NB4 (cell line): ENCODE measurements at places on chromosomes 4 and X.
A peak's percentile ranks its signal among the peaks of the same experiment; 100 is the strongest.

GRCh38 chrX:42803320-42803719, 25.4 kb upstream of the PPP1R2C start:
- DNase-seq: no peak

- DNase-seq: peak; percentile 32
Measured at GRCh38 chr4:53644607-53645006, 53.3 kb upstream of the LNX1 start.

GRCh38 chr4:152708796-152709195, 29.0 kb upstream of the TMEM154 start:
- DNase-seq: no peak

- DNase-seq: no peak
Measured at GRCh38 chrX:138886769-138887168, 175.3 kb upstream of the FGF13 start.

- no peak for DNase-seq
Measured at GRCh38 chr4:122700178-122700725, 32.3 kb upstream of the BBS12 start.

- no peak for DNase-seq
Measured at GRCh38 chr4:123259676-123260646, 136.6 kb upstream of the SPRY1 start.

GRCh38 chrX:38845426-38845825, 44.2 kb downstream of the MID1IP1 start:
- no peak for DNase-seq

DNA sequence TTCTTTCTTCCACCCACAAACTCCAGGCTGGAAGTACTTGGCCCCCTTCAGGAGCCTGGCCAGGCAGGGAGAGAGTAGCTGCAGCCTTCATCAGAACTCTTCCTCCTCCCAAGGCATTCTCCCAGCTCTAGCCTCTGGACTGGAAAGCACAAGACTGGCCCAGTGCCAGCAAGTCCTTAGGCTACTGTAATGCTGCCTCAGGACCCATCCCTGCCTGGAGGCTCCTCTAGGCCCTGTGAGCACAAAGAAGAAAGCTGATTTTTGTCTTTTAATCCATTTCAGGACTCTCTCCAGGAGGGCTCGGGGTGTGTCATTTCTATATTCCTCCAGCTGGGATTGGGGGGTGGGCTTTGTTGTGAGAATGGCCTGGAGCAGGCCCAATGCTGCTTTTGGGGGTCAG, 10.8 kb downstream of the AWAT2 start:
- no peak for DNase-seq

- no peak for DNase-seq
Measured at GRCh38 chr4:40966091-40966490, 216.3 kb downstream of the NSUN7 start.

GRCh38 chr4:74376888-74377483, 12.0 kb downstream of the EREG start:
- DNase-seq: peak; percentile 46

DNA sequence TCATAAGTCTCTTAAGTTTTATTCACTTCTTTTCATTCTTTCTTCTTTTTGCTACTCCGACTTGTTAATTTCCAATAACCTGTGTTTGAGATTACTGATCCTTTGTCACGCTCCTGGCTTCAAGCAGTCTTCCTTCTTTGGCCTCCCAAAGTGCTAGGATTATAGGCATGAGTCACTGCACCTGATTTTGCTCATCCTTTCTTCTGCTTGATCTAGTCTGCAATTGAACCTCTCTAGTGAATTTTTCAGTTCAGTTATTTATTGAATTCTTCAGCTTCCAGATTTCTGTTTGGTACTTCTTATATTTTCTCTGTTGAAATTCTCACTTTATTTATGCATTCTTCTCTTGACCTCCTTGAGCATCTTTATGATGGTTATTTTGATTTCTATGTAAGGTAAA, 38.6 kb upstream of the SYTL5 start:
- DNase-seq: no peak

DNA sequence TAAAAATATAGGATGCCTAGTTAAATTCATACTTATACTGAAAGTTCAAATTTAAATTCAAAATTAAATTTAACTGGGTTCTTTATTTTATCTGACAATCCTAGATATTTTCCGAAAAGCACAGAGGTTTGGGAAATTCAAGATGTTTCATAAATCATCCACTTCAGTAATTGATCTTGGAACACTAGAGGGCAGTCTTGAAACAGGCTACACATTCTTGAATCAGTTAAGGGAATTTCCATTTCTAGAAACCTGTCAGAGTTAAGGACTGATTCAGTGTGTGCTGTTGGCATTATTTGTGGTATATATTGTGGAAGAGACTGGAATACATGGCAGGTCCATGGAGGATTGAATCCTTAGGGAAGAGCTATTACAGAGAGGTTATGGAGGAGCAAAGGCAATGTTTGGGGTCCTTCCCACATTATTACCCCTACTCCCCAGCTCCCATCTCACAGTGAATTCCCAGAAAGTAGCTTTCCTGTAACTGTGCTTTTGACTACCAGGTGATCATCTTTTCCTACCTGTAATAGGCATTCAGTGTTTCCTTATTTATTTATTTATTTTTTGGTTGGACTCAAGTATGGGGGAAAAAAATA, 92.9 kb downstream of the EGF start:
- DNase-seq: peak; percentile 63

- DNase-seq: no peak
Measured at GRCh38 chr4:53671757-53672156, 80.5 kb upstream of the LNX1 start.

- no peak for DNase-seq
Measured at GRCh38 chr4:173536808-173537429, 6.9 kb upstream of the HAND2 start.

DNA sequence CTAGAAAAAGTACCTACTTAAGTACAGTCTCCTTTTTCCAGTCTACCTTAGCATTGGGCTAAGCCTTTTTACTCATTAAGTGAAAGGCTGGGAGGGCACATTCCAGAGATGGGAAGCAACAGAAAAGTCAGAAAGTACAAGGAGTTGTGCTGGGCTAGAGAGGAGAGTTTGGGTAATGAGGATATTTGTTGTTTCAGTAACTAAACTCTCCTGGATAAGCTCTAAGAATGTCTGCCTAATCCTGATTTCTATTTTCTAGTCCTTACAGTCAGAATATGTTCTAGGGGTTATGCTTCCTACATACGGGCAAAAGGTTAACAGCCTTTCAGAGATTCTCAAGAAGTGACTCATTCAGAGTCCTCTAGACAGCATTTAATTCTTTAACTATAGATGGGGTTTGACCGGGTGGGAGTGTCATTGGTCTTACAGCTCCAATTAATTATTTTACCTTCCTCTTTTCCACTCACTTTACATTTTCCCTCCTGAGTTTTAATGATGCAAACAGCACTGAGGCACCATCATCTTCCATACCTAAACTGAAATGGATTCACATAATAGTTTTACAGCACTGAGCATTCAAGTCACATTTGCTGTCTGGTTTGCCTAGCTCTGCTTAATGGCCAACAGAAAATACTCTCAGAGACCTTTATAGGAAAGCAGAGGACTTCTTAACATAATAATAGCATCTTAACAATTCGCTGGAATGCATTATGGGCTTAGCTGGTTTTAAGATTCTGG, 42.9 kb downstream of the USP26 start:
- no peak for DNase-seq

DNA sequence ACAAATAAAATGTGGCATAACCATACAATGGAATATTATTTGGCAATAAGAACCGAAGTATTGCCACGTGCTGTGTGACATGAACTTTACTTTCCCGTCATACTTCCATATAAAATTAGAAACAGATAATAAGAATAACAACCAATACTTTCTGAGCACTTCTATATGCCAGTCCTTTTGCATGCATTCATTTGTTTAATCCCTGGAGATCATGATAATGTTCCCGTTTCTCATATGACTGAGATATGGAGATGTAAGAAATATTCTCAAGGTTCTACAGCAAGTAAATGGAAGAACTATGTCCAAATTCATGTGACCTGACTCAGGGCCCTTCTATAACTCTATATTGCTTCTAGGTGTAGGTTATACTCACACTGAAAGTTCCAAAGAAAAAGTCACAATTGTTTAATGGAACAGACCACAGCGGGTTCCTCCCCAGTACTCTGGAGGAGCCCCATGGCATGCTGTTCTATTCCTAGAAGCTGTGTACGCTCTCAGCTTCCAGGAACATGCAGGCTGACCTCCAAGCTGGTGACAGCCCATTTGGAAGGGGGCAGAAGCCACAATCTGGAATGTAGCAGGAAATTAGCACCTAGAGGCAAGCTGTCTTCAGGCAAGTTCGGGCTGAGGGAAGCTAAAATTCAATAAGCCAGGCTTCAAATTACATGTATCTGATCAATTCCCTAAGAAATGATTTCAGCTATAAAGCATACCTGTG, 31.5 kb downstream of the QDPR start:
- no peak for DNase-seq

DNA sequence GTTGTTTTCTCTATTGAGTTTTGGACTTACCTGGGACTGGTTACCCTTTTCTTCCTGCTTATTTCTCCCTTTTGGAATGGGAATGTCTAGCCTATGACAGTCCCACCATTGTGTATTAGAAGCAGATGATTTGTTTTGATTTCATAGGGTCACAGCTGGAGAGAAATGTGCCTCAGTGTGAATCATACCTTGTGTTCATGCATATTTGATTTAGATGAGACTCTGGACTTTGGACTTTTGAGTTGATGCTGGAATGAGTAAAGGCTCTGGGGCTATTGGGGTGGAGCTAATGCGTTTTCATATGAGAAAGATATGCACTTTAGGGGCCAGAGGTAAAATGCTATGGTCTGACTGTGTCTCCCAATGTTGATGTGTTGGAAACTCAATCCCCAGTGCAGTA, 30.5 kb upstream of the TEX13C start:
- no peak for DNase-seq

DNA sequence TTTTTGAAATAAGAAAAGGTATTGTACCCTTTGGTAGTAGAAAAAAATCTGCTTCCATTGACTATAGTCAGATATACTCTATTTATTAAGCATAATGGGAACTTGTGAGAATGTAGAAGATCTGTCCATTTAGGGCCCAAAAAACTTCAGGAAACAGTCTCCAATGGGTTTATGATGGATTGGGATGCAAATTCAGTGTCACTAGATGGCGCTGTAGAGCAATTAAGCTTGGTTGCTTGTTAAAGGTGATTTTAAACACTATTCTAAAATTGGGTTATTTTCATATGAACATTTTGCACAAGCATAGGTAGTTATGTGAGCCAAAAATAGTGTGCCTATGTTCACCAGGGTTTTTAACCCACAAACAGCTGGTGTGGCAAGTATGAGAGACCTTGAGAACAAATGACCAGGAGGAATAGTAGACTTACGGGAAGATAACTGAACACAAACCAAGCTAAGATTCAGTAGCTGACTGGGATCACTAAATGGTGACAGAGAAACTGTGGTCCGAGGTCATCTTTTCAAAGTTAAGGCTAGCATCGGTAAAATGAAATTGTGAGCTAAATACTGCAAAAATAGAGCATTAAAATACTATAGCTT, 80.3 kb upstream of the LSM6 start:
- DNase-seq: peak; percentile 50

DNA sequence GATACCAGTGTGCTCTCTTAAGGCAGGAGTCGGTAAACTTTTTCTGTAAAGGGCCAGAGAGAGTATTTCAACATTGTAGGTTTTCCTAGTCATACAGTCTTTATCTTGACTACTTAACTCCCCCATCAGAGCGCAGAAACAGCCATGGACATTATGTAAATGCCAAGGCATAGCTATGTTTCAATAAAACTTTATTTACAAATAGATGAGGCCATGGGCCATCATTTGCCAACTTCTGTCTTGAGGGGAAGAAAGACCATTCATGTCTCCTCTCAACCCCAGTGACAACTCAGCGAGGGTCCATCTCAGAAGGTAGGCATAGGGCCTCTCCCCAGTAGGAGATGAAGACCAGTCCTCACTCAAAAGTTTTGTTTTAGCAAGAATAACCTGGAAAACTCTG, 301.3 kb downstream of the FBXW7 start:
- no peak for DNase-seq

- DNase-seq: no peak
Measured at GRCh38 chr4:188780028-188780427, 640.8 kb downstream of the TRIML1 start.

DNA sequence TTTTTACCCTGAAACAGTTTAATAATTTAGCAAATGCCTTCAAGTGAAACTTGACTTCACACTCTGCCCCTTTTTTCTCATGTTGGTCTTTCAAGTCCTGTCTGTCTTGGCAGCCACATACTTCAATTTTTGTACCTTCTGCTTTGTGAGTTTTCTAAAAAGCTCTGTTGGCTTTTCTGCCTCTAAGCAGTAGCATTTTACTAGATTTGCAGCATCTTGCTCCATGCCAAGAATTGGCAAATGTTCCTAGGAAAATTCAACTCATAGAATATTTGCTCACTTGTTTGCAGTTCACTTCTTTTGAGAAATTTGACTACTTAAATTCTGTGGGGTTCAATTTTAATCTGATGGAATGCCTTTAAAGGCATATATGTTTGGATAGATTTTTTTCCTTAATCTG, 59.2 kb downstream of the FAM47A start:
- no peak for DNase-seq

- peak; percentile 54 for DNase-seq
Measured at GRCh38 chr4:153465140-153465539, 1.0 kb upstream of the TMEM131L start.

- DNase-seq: peak; percentile 72
Measured at GRCh38 chrX:130834149-130834548, 68.9 kb downstream of the ENOX2 start.

DNA sequence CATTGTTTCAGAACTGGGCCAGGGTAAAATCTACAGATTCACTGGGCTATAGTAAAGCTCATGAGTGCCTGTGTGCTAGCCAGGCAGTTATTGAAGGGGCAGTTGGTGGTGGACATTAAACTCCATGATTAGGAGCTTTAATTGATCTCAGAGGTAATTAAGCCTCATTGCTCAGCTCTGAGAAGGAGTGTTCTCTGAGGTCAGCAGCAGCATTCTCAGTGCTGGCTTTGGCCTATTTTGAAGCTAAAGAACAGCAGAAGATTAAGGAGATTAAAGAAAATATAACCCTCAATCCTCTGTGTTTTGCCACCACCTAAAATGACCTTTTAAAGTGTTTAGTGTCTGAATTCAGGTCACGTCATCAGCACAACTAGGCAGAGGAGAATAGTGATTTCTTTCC, 42.5 kb downstream of the EGF start:
- DNase-seq: no peak

GRCh38 chrX:120316587-120317283, 5.5 kb upstream of the TMEM255A start:
- peak; percentile 3 for DNase-seq

DNA sequence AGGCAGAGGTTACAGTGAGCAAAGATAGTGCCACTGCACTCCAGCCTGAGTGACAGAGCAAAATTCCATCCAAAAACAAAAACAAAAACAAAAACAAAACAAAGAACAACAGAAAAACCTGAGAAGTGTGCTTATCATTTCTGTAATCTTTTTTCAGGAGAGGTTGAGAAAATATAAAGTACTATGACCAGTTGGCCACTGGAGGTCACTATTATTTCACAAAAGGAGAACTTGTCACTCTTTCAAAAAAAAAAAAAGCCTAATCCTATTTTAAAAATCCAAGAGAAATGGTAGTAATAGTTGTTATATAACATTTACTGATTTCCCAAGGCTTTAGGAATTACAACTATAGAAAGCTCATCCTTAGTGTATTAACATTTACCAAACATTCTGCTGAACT, 24.9 kb upstream of the RNF150 start:
- DNase-seq: peak; percentile 36

GRCh38 chr4:21202959-21203358, 502.7 kb downstream of the PACRGL start:
- no peak for DNase-seq

- DNase-seq: peak; percentile 91
Measured at GRCh38 chr4:25783943-25784342, 78.8 kb downstream of the SEL1L3 start.

GRCh38 chrX:115588179-115588578, 27.2 kb downstream of the PLS3 start:
- no peak for DNase-seq

GRCh38 chrX:69616457-69617203, 717 bp downstream of the EDA start:
- no peak for DNase-seq
